Smooth muscle cell of the coronary artery (primary cell): ENCODE measurements at places on chromosomes 16 and 17. TPM values are rescaled to one million over a fixed set of nuclear protein-coding genes. Genes with fewer than 3 reads are reported as not detected.

The TP53TG3D gene
- 0.12 and 0.15 TPM in 2 replicates for total RNA-seq

The MYL4 gene
- total RNA-seq = 0.08 and 1.1 TPM in 2 replicates

The CES1 gene
- 2.0 TPM in 1 of 2 replicates, not detected in the other for total RNA-seq

The ZP2 gene
- not detected in 2 replicates for total RNA-seq

The CACNG5 gene
- total RNA-seq = not detected in 2 replicates

The PMFBP1 gene
- 0.15 TPM in 1 of 2 replicates, not detected in the other for total RNA-seq

The KRT40 gene
- not detected in 2 replicates for total RNA-seq

The DYNLRB2 gene
- 4.8 TPM in 1 of 2 replicates, not detected in the other for total RNA-seq

The CES5A gene
- not detected in 2 replicates for total RNA-seq

The NATD1 gene
- total RNA-seq = 2.5 and 3.4 TPM in 2 replicates

The RTN4RL1 gene
- total RNA-seq = under 0.01 and 0.23 TPM in 2 replicates
